ENCODE measurements at places on chromosomes 3 and 15.

GRCh38 chr3:171788546-171789351, 21.5 kb downstream of the PLD1 start:
- DNase-seq: no peak

DNA sequence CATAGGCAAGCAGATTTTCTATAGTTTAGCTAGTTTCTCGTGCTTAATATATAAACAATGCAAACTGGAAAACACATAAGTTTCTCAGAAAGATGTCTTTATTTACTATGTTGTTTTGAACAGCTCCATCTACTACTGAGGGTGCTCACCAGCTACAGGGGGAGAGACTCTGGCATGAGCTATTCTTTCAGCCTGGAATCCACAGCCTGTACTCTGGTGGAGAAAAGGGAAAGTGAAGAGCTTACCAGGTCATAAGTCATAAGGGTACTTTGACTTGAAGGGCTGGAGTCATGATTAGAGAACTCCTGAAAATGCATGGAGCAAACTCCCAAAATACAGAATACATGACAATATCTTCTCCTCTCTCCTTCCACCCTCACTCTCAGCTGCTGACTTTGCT, 4.4 kb upstream of the AVEN start:
- no peak for DNase-seq

DNA sequence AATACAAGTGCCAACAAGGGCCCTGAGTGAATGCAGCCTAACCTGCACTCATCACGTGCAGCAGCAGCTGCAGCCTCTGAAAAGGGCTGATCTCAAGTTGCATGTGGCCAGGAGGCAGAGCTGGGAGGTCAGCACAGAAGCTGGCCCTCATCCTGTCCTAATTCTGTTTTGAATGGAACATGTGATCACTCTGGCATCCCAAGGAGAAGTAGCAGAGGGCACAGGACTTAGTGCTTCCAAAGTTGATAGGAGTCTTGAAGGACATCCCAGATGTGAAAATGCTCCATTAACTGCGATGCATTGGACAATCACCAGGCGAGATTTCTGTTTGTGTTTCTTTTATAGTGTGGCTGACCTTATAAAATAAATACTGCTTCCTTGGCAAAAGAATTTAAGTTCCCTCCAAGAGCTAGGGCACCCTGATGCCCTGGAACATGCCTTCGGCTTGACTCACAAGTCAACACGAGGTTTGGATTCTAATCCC, 31.6 kb upstream of the STAG1 start:
- no peak for DNase-seq

DNA sequence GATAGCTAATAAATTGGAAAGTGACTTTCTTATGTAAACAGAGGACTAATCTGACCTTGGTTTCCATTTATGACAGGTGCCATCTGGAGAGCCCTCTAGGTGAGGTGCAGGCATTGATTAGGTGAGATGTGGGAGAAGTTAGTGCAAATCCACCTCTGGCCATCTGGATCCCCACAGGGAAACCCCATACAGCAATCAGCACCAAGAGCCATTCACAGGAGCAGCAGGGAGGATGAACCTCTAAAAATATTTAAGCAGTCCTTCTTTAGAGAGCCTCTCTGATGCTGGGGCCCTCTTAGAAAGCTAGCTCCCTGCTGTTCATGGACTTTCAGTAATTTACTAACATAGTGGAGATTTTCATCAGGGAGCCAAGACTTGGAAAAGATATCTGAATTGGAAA, 69.3 kb downstream of the CLSTN2 start:
- DNase-seq: no peak

GRCh38 chr3:142087676-142088075, 61.7 kb downstream of the TFDP2 start:
- no peak for DNase-seq

- no peak for DNase-seq
Observed at GRCh38 chr3:150421799-150422548, 13.9 kb downstream of the TSC22D2 start.

All from stimulated activated naive B cell treated with anti-CD40 and anti-IgM and Interleukin-4, amounts not matched to agents 10 μg/mL and 1 μg/mL and 100 μg/mL, for 72 hours (primary cell).